ENCODE measurements at places on chromosomes 1 and 21. TPM values are rescaled to one million over a fixed set of nuclear protein-coding genes. Genes with fewer than 3 reads are reported as not detected.

PPIAL4G gene
- not detected for total RNA-seq

TRIM45 gene
- 3.3 TPM for total RNA-seq

GRCh38 chr1:61682891-61683290 is 42.0 kb downstream of the TM2D1 start:
- DNase-seq: no peak

- no peak for DNase-seq
Measured at GRCh38 chr1:36885540-36886357, 148.6 kb downstream of the GRIK3 start.

- no peak for DNase-seq
Measured at GRCh38 chr1:69126796-69127195, 440.9 kb upstream of the LRRC7 start.

DNA sequence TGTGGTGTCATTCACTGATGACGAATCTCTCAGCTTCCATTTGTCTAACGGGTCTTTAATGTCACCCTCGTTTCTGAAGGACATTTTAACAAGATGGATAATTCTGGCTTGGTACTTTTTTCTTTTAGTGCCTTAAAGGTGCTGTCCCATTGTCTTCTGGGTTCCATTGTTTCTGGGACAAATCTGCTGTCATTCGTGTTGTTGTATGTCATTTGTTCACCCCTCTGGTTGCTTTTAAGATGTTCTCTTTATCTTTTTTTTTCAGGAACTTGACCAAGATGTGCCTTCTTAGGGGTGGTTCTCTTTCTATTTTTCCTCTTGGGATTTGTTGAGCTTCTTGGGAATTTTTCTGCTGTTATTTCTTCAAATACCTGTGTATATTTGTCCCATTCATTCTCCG is 14.0 kb upstream of the MMEL1 start:
- DNase-seq: no peak

Measured in fibroblast of the aortic adventitia (primary cell).